ENCODE measurements at places on chromosomes 5 and 9.

- DNase-seq = no peak
Measured at GRCh38 chr9:126504086-126504976, 109.4 kb upstream of the LMX1B start.

DNA sequence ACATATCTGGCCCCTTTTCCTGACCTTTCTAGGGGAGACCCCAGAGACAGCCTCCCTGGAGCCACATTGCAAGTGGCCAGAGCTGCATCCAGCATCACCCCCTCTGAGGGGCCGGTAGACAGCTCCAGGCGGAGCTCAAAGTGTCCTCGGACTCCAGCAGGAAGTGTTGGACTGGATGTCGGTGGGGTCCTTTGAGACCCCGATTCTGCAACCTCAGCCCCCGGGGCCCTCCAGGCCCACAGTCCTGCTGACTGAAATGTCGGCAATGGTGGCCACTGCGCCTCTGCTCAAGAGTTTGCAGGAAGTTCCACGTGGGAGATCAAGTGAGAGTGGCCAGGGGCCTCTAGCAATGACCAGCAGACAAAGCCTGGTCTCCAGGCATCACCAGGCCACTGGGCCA is 115.9 kb upstream of the FOXD4L5 start:
- DNase-seq = no peak

DNA sequence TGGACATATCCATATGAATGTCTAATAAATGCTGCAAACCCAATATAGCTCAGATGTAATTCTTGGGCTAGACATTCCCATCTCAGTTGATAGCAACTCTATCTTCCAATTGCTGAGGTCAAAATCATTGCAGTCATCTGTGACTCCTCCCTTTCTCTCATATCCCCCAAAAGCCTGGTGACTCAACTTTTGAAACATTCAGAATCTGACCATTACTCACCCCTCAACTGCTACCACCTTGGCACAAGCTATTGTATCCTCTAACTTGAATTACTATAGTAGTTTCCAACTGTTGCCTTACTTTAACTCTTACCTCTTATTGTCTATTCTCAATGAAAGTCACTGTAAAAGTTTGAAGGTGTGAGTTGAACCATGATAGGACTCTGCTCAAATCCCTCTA is 600.1 kb upstream of the RGMB start:
- no peak for DNase-seq

DNA sequence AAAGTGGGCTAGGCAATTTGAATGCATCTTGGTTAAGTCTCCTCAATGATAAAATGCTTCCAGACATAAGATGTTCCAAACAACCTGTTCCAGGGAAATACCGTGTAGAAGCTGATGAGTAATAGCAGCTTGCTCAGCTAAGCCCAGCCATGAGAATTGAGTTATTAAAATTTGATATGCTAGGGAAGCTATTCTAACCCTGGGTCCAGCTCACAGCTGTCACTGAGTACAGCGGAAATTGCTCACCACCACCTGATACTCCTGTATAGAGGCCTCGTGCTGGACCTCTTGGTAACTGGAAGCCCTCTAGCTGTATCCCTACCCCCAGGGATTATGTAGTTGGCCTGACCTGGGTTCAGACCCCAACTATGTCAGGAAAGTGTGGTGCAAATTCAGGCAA is 521.3 kb upstream of the TRPC7 start:
- no peak for DNase-seq

- no peak for DNase-seq
Measured at GRCh38 chr9:22005021-22005701, 3.9 kb downstream of the CDKN2B start.

DNA sequence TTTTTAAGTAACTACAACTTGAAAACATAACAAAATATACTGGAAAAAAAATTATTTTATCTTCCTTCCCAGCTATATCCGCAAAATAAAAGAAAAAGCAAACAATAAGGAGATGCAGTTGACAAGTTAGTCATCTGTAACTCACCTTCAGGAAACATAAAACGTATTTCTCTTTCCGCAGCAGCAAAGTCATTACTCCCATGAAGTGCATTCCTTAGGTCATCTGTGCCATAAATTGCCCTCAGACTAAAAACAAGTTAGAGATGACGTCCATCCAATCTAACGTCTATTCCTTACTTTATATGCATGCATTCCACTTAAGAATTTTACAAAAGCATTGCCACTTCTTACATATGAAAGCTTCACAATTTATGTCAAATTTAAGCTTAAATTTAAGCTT is 10.9 kb downstream of the NME5 start:
- no peak for DNase-seq

DNA sequence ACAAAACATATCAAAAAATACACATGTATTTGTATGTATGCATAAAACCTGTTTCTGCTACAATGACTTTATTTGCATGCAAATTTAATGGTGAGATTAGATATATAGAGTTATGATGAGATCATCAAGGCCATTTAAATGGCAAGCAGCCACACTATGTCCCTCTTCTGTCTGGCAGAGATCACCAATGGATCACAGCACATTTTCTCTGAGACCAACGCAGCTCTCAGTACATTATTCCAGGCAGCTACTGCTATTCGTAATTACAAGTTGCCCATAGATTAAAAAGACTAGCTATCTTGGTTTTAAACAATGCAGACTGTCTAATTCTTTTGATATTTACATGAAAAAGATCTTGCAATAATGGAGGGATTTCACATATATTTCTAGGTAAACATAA is 629.5 kb downstream of the PDE4D start:
- no peak for DNase-seq

DNA sequence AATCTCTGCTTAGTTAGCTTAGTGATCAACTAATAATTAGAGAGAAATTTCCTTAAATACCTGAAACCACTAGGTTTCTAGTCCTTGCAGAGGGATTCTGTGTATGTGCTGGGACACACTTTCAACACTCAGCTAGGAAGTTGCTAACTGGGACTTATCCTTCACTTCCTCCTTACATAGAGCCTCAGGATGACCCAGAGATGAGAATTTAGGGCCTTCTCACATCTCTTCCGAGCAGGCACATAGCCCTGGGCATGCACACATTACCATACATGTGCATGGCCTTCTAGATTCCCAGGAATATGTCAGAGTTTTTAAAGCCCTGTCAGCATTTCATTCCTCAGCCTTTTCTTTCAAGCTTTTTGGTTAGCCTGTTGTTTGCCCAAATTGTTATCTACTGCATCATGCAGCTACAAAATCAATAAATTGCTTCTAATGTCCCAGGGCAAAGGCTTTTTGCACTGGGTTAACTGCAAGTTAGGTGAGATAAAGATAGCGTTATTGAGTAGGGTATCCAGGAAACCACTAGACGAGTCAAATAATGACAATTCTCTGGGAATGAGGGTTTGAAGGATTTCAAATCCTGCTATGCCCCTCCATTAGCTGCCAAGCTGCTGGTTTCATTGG is 22.0 kb upstream of the CDK20 start:
- DNase-seq = no peak

DNA sequence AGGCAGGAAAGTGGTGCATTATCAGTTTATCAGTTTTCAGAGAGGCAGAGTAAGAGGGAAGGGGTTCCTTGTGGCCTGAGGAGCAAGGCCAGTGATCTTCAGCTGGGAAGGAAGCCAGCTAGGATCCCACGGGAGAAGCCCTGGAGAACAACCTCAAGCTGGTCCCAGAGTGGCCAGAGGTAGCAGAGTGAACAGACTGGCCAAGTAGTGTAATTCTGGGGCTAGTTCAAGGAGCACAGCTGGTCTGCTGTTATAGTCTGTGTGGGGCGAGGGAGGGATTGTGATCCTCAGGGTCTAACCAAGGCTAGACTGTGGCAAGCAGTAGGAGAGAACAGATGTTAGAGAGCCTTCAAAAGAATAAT is 164.6 kb downstream of the CARTPT start:
- no peak for DNase-seq

- no peak for DNase-seq
Measured at GRCh38 chr5:96615223-96615622, 47.0 kb upstream of the CAST start.

GRCh38 chr9:106981396-106982287 is 118.7 kb downstream of the ZNF462 start:
- no peak for DNase-seq

DNA sequence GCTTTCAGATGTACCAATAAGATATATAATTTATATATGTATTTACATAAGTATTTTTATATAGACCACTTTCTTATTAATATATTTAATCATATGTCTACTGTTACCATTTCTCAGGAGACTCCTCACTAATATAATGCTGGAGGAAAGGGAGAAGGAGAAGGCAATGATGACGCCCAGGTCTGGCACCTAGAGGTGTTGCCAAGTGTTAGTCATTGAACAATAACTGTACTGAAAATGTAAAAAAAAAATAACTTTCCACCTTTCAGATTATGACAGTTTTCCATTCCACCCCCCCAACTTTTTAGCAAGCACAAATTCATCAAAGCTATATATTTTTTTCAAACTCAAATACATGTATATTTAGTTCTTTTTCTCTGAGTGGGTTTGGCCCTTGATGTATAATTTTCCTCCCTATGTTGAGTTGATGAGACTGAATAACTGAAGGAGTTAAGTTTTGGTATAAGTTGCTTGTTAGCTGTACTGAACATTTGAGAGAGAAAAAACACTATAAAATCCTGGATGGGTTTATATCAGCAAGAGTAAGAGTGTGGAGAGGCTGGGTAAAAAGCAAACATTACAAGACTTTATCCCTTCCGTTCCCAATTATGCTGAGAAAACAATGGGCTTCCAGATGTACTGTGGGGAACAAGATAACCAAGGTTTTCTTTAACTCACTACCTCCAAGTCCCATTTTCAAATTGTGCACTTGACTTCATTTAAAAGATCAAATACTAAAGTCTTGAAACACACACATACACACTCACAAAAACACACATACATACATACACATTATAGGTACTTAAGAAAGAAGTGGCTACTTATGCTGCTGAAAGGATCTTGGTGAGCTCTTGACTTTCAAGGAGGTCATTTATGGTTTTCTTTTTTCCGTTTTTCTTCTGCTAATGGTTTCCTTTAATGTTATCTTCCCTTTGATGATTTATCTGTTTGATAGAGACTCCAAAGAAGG is 142.8 kb upstream of the IFNE start:
- no peak for DNase-seq

DNA sequence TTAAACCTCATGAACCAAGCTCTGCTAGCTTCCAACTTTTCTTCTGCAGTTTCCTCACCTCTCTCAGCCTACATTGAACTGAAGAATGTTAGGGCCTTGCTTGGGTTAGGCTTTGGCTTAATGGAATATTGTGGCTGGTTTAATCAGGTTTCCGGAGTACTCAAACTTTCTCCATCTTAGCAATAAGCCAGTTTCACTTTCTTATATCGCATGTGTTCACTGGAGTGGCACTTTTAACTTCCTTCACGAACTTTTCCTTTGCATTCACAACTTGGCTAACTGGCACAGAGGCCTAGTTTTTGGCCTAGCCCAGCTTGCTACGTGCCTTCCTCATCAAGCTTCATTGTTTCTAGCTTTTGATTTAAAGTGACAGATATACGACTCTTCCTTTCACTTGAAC is 81.0 kb upstream of the MAST4 start:
- DNase-seq = no peak

Data from neuronal stem cell (in vitro differentiated cells).